ENCODE measurements at places on chromosomes 1 and 21. TPM values are rescaled to one million over a fixed set of nuclear protein-coding genes. Genes with fewer than 3 reads are reported as not detected.

- peaks cover 9% of the 10 kb centered on the region for H3K27me3 ChIP-seq
- H3K4me1 ChIP-seq: no peaks in the 10 kb centered on the region
- no peak overlapping the region for H3K4me3 ChIP-seq
- no peak for DNase-seq
- no peaks in the 10 kb centered on the region for H3K36me3 ChIP-seq
- no peak overlapping the region for H3K27ac ChIP-seq
Observed at GRCh38 chr1:175415129-175415712, 222.6 kb upstream of the KIAA0040 start.

GRCh38 chr1:192512426-192513162, 63.0 kb upstream of the RGS1 start:
- H3K4me3 ChIP-seq: no peak overlapping the region
- DNase-seq: no peak
- no peaks in the 10 kb centered on the region for H3K27me3 ChIP-seq
- no peaks in the 10 kb centered on the region for H3K36me3 ChIP-seq
- peaks cover 36% of the 10 kb centered on the region for H3K4me1 ChIP-seq

DNA sequence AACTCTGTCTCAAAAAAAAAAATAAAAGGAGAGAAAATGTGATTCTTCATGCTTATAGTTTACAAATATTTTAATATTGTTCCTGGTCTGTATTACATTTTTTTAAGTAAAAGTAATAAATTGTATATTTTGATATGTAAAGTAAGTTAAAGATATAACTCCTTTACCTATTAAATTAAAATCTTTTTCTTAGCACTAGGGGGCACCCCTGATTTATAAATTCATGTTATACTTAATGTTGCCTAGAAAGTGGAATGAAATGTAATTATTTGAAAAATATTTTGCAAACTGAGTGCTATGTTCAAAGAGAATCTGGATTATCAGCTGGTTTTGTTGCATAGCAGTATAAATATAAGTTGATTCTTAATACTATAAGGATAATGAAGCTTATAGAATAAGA, 49.2 kb downstream of the RALGPS2 start:
- no peak overlapping the region for H3K4me3 ChIP-seq
- no peak for DNase-seq
- no peaks in the 10 kb centered on the region for H3K4me1 ChIP-seq
- no peaks in the 10 kb centered on the region for H3K36me3 ChIP-seq
- no peaks in the 10 kb centered on the region for H3K27me3 ChIP-seq

- H3K27me3 ChIP-seq: no peaks in the 10 kb centered on the region
- H3K36me3 ChIP-seq: no peaks in the 10 kb centered on the region
- H3K4me1 ChIP-seq: no peaks in the 10 kb centered on the region
Observed at GRCh38 chr1:196723325-196724185, 51.1 kb upstream of the CFHR3 start.

DNA sequence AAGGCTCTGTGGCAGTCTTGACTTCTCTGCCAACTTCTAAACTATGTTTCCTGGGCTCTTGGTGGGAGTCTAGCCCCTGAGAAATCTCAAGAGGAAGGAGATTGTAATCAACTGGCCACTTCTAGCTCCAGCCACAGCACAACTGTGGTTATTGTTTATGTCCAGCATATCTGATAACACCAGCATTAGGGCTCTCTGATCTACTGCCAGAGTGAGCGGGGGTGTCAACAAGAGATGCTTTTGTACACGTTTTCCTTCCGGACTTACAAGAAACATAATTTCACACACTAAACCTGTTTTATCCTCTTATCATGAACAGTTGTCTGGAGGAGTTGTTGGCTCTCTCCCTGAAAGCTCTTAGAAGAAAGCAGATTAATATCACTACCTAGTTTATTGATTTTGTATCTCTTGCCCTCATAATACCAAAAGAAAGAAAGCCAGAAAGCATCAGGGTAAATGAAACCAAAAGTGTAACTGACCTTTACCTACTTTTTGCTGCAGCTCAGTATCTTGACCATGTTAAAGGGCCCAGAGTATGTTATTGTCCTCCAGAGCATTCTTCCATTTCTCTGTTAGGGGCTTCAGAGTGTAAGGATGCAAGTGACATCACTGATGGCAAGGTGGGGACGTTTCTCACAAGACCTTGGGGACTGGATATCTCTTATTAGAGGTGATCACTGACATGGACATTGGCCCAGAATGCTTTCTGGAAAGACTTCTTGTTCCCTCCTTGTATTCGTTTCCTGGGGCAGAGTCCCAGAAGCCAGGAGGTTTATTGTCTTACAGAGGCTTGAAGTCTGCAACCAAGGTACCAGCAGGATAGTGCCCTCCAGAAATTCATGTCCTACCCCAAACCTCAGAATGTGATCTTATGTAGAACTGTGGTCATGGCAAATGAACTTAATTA, 9.6 kb upstream of the SH2D1B start:
- H3K27ac ChIP-seq: no peak overlapping the region
- peaks cover 7% of the 10 kb centered on the region for H3K27me3 ChIP-seq
- no peak for DNase-seq
- H3K36me3 ChIP-seq: no peaks in the 10 kb centered on the region
- H3K4me1 ChIP-seq: no peaks in the 10 kb centered on the region

GRCh38 chr1:160891474-160891873, 6.5 kb upstream of the ITLN1 start:
- DNase-seq: no peak
- no peaks in the 10 kb centered on the region for H3K4me1 ChIP-seq
- H3K4me3 ChIP-seq: no peak overlapping the region
- H3K27ac ChIP-seq: no peak overlapping the region
- H3K27me3 ChIP-seq: peaks cover 24% of the 10 kb centered on the region

- no peak overlapping the region for H3K4me3 ChIP-seq
- no peaks in the 10 kb centered on the region for H3K27me3 ChIP-seq
- peaks cover 38% of the 10 kb centered on the region for H3K4me1 ChIP-seq
- DNase-seq: no peak
- peaks cover 12% of the 10 kb centered on the region for H3K36me3 ChIP-seq
- H3K27ac ChIP-seq: no peak overlapping the region
Observed at GRCh38 chr1:54051933-54052430, 1.0 kb downstream of the TMEM59 start.

GRCh38 chr1:37872692-37873091, 13.3 kb upstream of the MTF1 start:
- no peak overlapping the region for H3K27ac ChIP-seq
- peaks cover 35% of the 10 kb centered on the region for H3K36me3 ChIP-seq
- no peak overlapping the region for H3K4me3 ChIP-seq
- H3K27me3 ChIP-seq: no peaks in the 10 kb centered on the region

- no peaks in the 10 kb centered on the region for H3K36me3 ChIP-seq
- no peaks in the 10 kb centered on the region for H3K4me1 ChIP-seq
- no peak for DNase-seq
- H3K27ac ChIP-seq: no peak overlapping the region
- H3K27me3 ChIP-seq: peaks cover 1% of the 10 kb centered on the region
- no peak overlapping the region for H3K4me3 ChIP-seq
Observed at GRCh38 chr1:8293118-8293517, 24.8 kb upstream of the SLC45A1 start.

- DNase-seq: no peak
- no peaks in the 10 kb centered on the region for H3K27me3 ChIP-seq
- H3K4me1 ChIP-seq: peaks cover 14% of the 10 kb centered on the region
- no peak overlapping the region for H3K4me3 ChIP-seq
- H3K27ac ChIP-seq: no peak overlapping the region
Observed at GRCh38 chr1:165892935-165893334, 65.5 kb downstream of the UCK2 start.

DNA sequence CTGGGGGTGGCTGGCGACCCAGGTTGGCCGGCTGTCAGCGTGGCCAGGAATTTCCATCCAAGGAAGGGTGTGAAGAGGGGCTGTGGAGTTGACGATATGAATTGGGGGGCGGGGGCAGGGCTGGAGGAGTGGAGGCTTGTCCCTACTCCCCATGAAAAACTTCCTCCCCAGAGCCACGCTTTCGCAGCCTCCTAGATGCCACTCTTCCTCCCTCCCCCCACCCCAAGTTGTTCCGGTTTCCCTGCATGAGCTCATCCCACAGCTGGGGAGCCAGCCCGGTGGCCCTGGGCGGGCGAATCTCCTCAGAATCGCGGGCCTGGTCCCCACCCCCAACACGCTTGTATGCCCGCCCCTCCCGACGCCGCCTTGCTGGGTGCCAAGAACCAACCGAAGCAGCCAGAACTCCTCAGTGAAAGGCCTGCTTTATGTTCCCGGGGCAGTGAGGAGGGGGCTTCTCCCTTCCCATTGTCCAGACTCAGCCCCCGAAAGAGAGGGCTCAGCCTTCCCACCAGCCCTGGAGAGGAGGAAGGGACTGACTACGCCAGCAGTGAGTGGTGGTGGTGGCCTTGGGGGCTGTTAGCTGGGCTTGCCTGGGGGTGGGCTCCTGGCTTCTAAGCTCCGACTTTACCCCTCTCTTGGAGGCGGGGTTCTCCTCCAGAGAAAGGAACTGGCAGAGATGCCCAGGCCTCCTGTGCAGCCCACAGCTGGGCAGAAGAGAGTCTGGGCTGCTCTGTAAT, 1.8 kb upstream of the CSMD2 start:
- H3K27ac ChIP-seq: no peak overlapping the region
- no peak for DNase-seq
- H3K4me1 ChIP-seq: peaks cover 7% of the 10 kb centered on the region
- H3K36me3 ChIP-seq: no peaks in the 10 kb centered on the region
- H3K27me3 ChIP-seq: peaks cover 53% of the 10 kb centered on the region

GRCh38 chr1:57898531-57898930, 474.7 kb upstream of the DAB1 start:
- H3K4me3 ChIP-seq: no peak overlapping the region
- no peak for DNase-seq
- H3K27me3 ChIP-seq: no peaks in the 10 kb centered on the region
- no peak overlapping the region for H3K27ac ChIP-seq

- H3K36me3 ChIP-seq: no peaks in the 10 kb centered on the region
- H3K27me3 ChIP-seq: peaks cover 17% of the 10 kb centered on the region
- peaks cover 25% of the 10 kb centered on the region for H3K4me1 ChIP-seq
- peak overlapping the region; percentile 38 for H3K27ac ChIP-seq
- H3K4me3 ChIP-seq: peak overlapping the region; percentile 84
Observed at GRCh38 chr1:10692401-10693021, 103.9 kb downstream of the CASZ1 start.

- H3K4me3 ChIP-seq: no peak overlapping the region
- H3K4me1 ChIP-seq: peaks cover 12% of the 10 kb centered on the region
- peaks cover 43% of the 10 kb centered on the region for H3K36me3 ChIP-seq
- no peak overlapping the region for H3K27ac ChIP-seq
Observed at GRCh38 chr1:118987468-118988185, 516 bp downstream of the TBX15 start.

- no peak for DNase-seq
- H3K27me3 ChIP-seq: peaks cover 25% of the 10 kb centered on the region
- no peak overlapping the region for H3K4me3 ChIP-seq
- no peaks in the 10 kb centered on the region for H3K4me1 ChIP-seq
- H3K36me3 ChIP-seq: no peaks in the 10 kb centered on the region
Observed at GRCh38 chr1:52008071-52008809, 17.7 kb upstream of the RAB3B start.

DNA sequence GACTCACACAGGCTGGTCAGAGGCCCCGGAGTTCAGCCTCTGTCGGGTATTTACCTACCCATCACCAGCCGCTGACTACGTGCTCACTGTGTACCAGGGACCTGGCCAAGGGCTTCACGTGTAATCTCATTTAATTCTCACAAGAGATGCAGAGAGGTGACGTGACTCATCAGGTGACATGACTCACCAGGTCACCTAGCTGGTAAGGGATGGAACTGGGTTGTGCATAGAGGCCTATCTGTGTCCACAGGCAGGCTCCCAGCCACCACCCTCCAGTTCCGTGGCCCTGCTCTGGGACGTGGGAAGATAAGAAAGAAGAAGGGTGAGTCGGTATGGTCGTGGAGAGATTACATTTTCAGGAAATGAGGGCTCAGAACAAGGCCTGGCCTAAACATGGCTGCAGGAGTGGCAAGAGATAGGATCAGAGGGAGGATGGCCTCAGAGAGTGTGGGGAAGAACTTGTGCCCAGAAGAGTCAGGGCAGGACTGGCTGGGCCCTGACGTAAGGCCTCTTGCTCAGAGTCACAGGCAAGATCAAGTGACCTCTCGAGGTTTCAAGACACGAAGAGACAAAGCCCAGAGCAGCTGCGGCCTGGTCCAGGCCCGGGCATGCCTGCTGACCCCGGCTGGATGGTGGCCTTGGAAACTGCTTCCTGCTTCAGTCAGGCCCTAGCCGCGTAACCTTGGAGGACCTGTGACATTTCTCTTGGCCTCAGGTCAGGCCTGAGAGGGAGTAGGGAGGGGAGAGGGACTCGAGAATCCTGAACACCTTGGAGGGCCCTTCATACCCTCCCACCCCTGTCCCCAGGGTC, 52.7 kb upstream of the WASF2 start:
- peaks cover 11% of the 10 kb centered on the region for H3K4me1 ChIP-seq
- H3K4me3 ChIP-seq: no peak overlapping the region
- no peaks in the 10 kb centered on the region for H3K36me3 ChIP-seq
- H3K27me3 ChIP-seq: no peaks in the 10 kb centered on the region
- no peak for DNase-seq

- no peaks in the 10 kb centered on the region for H3K36me3 ChIP-seq
- H3K27me3 ChIP-seq: peaks cover 5% of the 10 kb centered on the region
- DNase-seq: no peak
- H3K4me1 ChIP-seq: no peaks in the 10 kb centered on the region
- no peak overlapping the region for H3K4me3 ChIP-seq
Observed at GRCh38 chr1:232239998-232240397, 389.9 kb downstream of the SIPA1L2 start.

DNA sequence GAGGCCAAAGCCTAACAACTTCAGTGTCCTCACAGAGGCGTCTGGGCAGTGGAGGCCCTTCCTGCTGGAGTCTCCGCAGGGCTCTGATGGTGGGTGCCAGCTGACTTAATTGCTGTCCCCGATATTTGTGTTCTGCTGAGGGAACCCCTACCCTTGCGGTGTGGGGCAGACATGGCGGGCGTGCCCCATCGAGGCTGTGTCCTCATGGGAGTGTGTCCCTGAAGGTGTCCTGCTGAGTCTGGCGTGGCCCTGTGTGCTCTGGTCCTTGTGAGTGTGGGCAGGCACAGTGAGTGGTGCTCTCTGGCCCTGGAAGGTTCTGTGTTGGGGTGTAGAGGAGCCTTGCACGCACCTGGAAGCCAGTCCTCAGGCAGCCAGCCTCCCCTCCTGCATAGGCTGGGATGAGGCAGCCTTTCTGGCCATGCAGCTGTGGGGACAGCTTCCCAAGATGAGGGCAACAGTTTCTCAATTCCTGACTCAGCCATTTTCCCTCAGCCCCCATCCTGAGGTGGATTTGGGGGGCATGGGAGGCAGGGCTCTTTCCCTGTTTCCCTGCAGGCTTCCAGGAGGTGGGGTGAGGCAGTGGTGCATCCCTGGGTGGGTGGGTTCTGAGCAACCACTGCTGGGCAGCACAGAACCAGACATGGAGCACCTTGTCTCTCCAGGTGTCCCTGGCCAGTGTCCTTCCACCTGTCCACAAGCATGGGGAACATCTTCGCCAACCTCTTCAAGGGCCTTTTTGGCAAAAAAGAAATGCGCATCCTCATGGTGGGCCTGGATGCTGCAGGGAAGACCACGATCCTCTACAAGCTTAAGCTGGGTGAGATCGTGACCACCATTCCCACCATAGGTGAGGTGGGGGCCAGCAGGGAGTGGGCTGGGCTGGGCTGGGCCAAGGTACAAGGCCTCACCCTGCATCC, 6.5 kb downstream of the C1orf35 start:
- H3K27ac ChIP-seq: no peak overlapping the region
- no peak for DNase-seq
- H3K36me3 ChIP-seq: peaks cover 69% of the 10 kb centered on the region
- no peak overlapping the region for H3K4me3 ChIP-seq
- no peaks in the 10 kb centered on the region for H3K27me3 ChIP-seq

Gene RUNX3
- total RNA-seq: 177 TPM

Gene SPATA17
- not detected for total RNA-seq

Gene PIK3CD
- total RNA-seq: 211 TPM

Gene ERO1B
- total RNA-seq: 4.1 TPM

Gene VCAM1
- total RNA-seq: not detected

Gene ITLN2
- not detected for total RNA-seq

Gene TMEM200B
- not detected for total RNA-seq

Gene SLC66A1
- 6.8 TPM for total RNA-seq

Gene DIRAS3
- not detected for total RNA-seq

Gene GBP4
- total RNA-seq: 70.6 TPM

Gene FCAMR
- not detected for total RNA-seq

Gene CELA3A
- total RNA-seq: not detected

Data from activated CD4-positive, alpha-beta memory T cell treated with anti-CD3 and anti-CD28 coated beads, Interleukin-2, amount 10 ng/mL, durations not matched to agents 7 days and 5 days (primary cell).